ENCODE measurements at places on chromosomes 2 and 18.
A peak's percentile ranks its signal among the peaks of the same experiment; 100 is the strongest.

GRCh38 chr2:105812180-105813044 is 67.7 kb downstream of the NCK2 start:
- no peak for DNase-seq

DNA sequence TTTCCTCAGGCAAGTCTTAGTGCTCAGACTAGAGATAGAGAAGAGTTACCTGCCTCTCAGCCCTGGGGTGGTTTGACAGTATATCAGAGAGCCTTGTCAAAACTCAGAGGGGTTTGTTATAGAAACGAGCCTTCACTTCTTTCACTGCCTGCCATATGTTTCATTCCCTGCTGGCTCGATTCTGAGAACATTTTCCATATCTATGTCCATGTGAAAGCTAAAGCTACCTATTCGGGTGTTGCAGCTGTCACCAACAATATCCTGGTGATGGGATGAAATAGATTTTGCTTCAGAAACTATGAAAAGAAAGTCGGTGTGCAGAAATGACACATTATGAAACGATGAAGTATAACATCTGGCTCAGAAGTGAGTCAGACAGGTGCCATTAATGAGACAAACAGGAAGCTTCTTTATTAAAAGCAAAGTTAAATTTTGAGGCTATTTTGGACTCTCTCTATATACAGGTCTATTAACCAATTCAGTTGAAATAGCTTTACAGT is 56.1 kb upstream of the TANK start:
- DNase-seq = peak; percentile 22

DNA sequence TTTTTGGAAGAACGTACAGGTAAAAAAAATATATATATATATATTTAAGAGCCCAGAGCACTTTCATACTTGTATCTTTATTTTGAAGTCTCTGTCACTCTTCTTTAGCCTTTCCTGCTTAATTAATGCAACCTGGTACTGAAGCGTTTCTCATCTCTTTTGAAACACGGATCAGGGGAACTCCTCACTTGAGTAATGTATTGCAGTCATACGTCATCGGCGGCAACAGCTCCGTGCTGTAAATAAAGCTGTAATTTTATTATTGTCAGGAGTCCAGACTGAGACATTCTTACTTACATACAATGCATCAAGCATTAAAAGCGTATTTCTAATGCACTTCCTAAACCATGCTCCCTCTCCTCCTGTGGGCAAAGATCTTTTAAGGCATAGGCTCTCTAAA is 514.7 kb downstream of the SOX11 start:
- no peak for DNase-seq

- peak; percentile 25 for DNase-seq
Measured at GRCh38 chr2:10413991-10414451, 34.1 kb downstream of the ODC1 start.

DNA sequence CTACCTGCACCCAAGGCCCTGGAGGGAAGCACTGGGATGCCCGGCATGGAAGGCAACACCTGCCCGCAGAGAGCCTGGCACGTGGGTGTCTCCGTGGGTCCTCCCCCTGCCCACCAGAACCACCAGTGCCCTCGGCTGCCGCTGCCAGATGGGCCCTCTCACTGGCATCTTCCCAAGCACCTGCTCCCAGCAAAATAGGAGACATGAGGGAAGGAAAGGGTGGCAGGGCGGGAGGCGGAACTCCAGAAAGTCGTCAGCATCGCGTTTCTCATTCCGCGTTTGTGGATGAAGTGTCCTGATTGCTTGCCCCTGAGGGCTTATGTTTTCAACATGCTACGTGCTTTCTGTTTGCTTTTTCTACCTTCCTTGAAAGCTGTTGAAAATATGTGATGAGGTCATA is 8.8 kb upstream of the SNTG2 start:
- DNase-seq = no peak

Data from activated CD4-positive, alpha-beta memory T cell treated with anti-CD3 and anti-CD28 coated beads for 36 hours (primary cell).